ENCODE measurements at places on chromosomes 2 and 18. TPM values are rescaled to one million over a fixed set of nuclear protein-coding genes. Genes with fewer than 3 reads are reported as not detected.

SPDYA gene
- total RNA-seq: 1.2 TPM

GRCh38 chr2:163553601-163554000 lies 182.2 kb downstream of the FIGN start:
- DNase-seq: no peak
- no peaks in the 10 kb centered on the region for H3K36me3 ChIP-seq
- no peak overlapping the region for H3K27ac ChIP-seq
- H3K27me3 ChIP-seq: no peaks in the 10 kb centered on the region

- peaks cover 36% of the 10 kb centered on the region for H3K4me1 ChIP-seq
- no peak for DNase-seq
- H3K36me3 ChIP-seq: peaks cover 64% of the 10 kb centered on the region
- H3K27me3 ChIP-seq: no peaks in the 10 kb centered on the region
- H3K4me3 ChIP-seq: no peak overlapping the region
These were observed 14.1 kb downstream of the RIF1 start for GRCh38 chr2:151423760-151424159.

DNA sequence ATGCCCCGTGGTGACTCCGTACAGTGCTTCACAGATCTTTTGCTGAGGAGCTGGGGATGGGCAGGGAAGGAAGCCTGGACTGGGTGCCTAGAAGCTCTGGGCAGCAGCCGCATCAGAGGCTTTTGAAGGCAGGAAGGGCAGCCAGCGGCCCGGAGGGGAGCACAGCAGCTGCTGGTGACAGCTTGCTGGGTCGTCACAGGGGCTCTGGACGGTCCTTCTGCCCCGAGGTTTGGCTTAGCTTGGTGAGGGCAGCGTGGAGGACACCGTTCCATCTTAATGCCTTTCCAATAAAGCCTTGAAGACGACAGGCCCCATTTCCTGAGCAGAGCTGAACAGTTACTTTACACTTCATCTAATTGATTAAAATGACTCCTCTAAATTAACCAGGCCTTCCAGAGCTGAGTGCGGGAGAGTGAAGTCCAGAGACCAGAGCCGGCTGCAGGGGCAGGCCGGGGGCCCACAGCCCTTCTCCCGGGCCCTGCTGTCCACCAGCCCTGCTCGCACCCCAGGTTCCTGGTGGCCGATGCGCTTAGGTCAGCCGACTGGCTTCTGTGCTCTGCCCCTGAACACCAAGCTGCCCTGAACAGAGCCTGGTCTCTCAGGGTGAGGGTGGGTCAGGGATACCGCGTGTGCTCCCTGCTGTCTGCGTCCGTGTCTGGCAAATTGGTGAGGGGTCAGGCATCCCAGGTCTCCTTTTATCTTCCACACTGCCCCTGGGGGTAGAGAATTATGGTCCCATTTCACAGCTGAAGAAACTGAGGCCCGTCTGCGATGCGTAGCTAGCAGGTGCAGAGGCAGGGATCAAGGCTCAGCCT lies 43.5 kb downstream of the RRM2 start:
- DNase-seq: no peak
- peaks cover 34% of the 10 kb centered on the region for H3K36me3 ChIP-seq
- H3K4me1 ChIP-seq: peaks cover 9% of the 10 kb centered on the region

GRCh38 chr2:70190418-70191243 lies at the start of gene C2orf42:
Gene C2orf42 (minus strand): TSS chr2:70191019. CDS start chr2:70181985, 9,034 bp downstream.
- H3K4me3 ChIP-seq: peak within 1 kb of the TSS; percentile 86
- no peaks in the 10 kb centered on the region for H3K27me3 ChIP-seq
- DNase-seq: peak; percentile 97
- H3K4me1 ChIP-seq: peaks cover 21% of the 10 kb centered on the region
- peak within 1 kb of the TSS; percentile 97 for H3K27ac ChIP-seq
- H3K36me3 ChIP-seq: peaks cover 9% of the 10 kb centered on the region

DNA sequence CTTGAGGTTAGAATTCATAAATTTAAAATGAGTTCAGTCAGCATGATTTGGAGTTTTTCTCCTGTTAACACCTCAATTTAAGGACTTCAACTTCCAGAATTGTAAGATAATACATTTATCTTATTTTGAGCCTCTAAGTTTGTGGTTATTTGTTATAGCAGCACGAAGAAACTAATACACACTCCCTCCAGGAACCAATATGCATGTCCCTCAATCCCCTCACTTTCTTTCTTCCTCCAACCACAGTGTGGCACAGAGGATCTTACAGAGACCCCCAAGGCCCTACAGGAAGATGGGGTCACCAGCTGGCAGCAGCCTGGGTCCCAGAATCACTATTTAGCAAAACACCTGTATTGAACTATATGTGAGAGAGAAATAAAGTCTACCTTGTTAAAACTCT lies 242.0 kb downstream of the RAD51AP2 start:
- no peaks in the 10 kb centered on the region for H3K36me3 ChIP-seq
- no peaks in the 10 kb centered on the region for H3K27me3 ChIP-seq
- DNase-seq: no peak
- no peaks in the 10 kb centered on the region for H3K4me1 ChIP-seq

DNA sequence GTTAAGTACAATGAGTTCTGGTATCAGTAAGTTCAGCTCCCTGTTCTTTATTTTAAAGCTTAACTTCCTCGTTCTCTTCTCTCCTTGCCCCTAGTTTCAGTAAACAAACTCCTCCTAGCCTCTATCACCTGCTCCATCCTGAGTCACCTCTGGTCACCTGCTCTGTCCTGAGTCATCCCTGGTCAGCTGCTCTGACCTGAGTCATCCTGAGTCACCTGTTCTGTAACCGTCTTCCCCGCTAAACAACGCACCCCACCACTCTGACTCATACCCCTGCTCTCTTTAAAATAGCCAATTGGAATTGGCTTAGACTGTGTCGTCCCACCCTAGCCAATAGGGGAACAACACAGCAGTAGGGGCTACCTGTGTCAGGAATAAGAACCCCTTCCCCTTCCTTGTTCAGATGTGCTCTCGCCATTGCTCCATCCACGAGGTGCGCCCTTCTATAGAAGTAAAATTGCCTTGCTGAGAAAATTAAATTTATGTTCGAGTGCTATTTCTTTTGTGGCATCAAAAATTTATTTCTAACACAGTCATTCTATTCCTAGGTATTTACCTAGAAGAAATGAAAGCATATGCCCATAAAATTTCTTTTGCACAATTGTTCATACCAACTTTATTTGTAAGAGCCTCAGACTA lies 24.9 kb upstream of the RMND5A start:
- H3K27me3 ChIP-seq: no peaks in the 10 kb centered on the region
- DNase-seq: no peak
- H3K4me1 ChIP-seq: peaks cover 8% of the 10 kb centered on the region
- H3K27ac ChIP-seq: no peak overlapping the region
- no peak overlapping the region for H3K4me3 ChIP-seq
- H3K36me3 ChIP-seq: peaks cover 9% of the 10 kb centered on the region
